ENCODE measurements at places on chromosomes 1 and 21.

DNA sequence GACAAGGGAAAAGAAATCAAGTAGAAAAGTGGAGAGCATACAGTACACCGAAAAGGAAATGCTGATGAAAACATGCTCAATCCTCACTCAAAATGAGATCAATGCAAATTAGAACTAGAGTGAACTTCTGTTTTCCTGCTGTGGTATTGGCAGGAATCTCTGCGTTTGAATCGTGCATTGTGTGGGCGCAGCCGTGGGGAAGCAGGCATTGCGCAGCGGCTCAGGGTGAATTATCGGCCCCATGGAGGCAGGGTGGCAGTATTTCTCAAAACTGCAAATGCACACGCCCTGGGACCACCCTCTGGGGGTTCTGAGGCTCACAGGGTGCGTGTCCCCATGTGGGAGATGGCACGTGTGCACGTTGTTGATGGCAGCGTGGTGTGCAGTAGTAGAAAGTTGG is 140.6 kb downstream of the PEX14 start:
- DNase-seq, result no peak

GRCh38 chr1:154944401-154945159 is 8.1 kb upstream of the PMVK start:
- DNase-seq, result no peak

- DNase-seq, result no peak
Observed at GRCh38 chr1:47225430-47226100, 6.5 kb downstream of the TAL1 start.

DNA sequence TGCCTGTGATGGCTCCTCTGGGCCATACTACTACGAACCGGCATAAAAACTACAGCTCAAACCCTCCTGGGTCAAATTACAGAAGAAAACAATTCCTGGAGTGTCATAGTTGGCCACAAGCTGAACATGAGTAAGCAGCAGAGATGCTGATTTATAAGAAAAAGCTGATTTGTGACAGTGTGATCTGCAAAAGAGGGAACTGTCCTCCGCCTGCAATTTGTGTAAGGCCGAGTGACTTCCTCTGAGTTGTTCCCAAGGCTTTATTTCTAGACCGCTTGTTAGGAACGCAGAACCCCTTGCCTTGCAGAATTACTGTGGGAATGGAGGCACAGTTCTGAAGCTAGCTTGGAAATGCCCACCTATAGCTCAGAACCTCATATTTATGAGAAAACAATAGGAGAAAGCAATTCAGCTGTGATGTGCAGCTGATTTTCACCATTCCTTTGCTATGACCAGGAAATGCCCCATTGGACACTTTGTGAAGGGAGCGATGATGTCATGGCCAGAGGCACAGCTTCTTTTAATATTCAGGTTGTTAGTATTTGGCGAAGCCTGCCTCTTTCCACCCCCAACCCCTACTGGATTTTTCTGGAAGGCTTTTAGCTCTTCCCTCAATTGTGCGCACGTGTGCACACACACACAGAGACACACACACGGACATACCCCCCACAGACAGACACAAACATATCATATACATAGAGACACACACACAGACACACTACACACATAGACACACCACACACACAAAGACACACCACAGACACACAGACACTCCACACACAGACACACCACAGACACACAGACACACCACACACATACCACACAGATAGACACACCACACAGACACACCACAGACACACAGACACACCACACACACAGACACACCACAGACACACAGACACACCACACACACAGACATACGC is 47.6 kb downstream of the IER5 start:
- DNase-seq, result no peak

GRCh38 chr1:20604678-20605077 is 15.8 kb downstream of the CDA start:
- DNase-seq, result no peak

- DNase-seq, result peak; percentile 82
Observed at GRCh38 chr1:42740851-42741580, 980 bp upstream of the CLDN19 start.

- no peak for DNase-seq
Observed at GRCh38 chr1:117834416-117834815, 95.0 kb downstream of the GDAP2 start.

- no peak for DNase-seq
Observed at GRCh38 chr1:43930168-43930948, 3.2 kb upstream of the ARTN start.

DNA sequence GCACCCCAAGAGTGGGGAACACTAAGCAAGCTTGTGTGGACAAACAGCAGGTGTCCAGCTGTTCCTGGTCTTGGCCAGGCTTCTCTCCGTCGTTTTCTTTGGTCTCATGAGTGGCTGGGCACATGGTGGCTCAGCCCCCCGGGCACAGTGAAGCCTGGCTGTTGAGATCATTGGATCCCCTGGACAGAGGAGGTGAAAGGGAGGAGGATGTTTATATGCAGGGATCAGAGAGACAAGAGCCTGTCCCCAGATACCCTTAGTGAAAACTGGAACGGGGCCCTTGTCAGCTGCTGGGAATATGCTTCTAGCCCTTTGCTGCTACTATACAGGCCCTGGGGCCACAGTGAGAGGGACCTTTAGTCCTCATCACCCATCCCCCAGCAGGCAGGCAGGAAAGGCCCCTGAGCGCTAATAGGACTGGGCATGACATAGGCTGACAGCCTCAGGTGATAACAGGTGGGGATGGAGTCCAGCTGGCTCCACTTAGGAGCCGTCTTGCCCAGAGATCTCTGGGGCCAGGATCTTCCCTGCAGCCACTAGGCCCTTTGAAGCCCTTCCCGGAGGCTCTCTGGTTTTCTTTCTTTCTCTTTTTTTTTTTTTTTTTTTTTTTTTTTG is 16.4 kb downstream of the EPHA8 start:
- no peak for DNase-seq

- DNase-seq, result no peak
Observed at GRCh38 chr1:173392895-173393658, 84.1 kb upstream of the PRDX6 start.

- peak; percentile 94 for DNase-seq
Observed at GRCh38 chr1:63691701-63692425, 82.0 kb upstream of the ROR1 start.

GRCh38 chr1:173103006-173103405 is 52.3 kb upstream of the TNFSF18 start:
- DNase-seq, result no peak

DNA sequence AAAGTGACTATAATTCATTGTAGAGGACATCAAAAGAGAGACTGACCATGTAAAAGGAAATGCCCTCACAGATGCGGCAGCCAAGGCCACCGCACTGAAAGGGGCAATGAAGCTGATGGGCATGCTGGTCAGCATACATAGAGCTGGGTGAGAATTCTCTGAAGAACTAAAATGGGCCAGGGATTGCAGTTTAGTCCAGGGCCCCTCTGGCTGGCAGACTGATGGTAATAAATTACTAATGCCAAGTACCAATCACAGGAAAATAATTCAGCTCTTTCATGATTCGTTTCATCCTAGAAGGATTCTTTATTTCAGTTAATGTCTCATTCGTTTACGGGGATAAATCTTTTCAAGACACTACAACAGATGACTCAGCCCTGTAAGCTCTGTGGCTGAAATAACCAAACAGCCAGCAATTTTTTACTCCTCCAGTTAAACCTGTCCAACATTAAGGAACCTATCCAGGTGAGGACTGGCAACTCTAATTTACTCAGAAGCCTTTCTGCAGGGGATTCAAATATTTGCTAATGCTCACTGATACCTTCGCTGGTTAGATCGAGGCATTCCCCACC is 56.9 kb upstream of the MAP1LC3C start:
- no peak for DNase-seq

DNA sequence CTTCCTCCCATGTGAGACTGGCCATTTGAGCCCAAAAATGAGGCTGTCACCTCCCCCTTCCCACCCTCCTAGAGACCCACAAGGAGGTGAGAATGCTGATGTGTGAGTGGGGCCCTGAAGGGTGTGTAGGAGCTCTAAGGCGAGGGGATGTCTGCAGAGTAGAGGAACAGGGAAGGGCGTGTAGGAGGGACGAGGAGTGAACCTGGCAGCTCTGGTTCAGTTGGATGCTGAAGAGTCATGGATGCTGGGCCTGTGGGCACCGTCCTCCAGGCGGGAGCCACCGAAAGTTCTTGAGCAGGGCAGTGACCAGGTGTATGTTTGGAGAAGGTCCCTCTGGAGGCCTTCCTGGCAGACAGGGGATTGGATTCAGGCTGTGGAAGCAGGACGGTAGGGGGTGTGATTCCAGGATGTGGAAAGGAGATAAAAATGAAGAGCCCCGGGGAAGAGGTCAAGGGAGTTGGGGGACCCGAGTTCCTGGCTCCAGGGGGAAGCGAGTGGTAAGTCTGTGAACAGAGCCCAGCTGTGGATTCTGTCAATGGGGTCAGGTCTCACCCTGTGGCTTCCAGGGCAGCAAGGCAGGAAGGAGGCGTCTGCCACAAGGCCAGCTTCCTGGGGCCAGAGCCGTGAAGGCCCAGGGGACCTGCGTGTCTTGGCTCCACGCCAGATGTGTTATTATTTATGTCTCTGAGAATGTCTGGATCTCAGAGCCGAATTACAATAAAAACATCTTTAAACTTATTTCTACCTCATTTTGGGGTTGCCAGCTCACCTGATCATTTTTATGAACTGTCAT is 7.9 kb downstream of the SAMD11 start:
- no peak for DNase-seq

- DNase-seq, result no peak
Observed at GRCh38 chr1:31712630-31713029, 8.8 kb upstream of the COL16A1 start.

DNA sequence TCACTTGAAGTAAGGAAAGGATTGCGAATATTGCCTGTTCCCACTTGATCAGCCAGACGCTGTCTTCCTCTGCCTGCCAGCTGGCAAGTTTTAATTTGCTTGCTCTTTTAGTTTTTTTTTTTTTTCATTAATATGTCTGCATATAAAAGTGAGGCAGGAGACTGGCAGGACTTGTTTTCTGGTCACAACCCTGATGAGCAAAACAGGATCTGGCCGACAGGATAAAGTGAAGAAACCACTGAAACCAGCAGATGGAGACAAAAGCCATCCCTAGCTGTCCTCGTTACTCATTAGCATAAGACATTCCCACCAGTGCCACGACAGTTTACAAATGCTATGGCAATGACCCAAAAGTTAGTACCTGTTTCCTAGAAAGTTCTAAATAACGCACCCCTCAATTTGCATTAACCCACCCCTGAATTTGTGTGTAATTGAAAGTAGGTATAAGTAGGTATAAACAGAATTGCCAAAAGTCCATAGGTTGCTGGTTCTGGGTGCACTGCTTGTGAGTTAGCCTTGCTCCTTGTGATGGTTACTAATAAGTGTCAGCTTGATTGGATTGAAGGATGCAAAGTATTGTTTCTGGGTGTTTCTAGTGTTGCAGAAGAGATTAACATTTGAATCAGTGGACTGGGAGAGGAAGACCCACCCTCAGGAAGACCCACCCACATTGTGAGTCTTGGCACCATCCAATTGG is 60.8 kb downstream of the ZNF684 start:
- no peak for DNase-seq

- no peak for DNase-seq
Observed at GRCh38 chr1:211381481-211382181, 55.0 kb downstream of the TRAF5 start.

DNA sequence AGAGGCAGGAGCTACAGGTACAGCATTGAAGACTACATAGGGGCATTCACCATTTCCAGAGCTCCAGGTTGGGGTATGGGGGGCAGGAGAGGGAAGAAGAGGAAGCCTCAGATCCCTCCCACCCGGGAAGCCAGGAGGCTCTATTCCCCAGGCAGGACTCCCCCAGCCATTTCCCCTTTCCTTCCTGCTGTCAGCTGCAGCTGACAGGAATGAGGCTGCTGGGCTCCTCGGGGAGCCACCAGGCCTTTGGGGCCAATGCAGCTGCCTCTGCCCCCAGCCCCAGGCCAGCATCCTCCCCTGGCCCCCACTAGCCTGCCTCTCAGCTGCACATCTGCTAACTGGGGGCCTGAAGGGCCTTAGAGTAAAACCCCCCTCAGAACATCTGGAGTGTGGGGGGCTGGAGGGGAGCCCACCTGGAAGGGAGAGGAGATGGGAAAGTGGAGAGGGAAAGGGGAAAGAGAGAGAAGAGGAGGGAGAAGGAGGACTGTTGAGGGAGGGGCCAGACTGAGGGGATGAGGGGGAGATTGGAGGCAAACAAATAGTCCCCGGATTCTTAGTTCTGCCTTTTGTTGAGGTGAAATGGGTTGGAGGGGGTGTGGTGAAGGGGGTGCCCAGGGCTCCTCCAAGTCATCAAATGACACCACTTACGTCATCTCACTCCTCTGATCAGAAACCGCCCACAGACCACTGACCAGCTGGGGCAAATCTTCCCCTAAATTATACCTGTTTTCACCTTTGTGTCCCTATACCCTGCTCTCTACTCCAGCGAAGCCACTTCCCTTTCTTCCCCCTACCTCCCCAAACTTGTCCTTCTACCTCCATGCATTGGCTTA is 58.0 kb downstream of the LGR6 start:
- no peak for DNase-seq

GRCh38 chr1:98660940-98661543 is 479 bp upstream of the SNX7 start:
- DNase-seq, result no peak

DNA sequence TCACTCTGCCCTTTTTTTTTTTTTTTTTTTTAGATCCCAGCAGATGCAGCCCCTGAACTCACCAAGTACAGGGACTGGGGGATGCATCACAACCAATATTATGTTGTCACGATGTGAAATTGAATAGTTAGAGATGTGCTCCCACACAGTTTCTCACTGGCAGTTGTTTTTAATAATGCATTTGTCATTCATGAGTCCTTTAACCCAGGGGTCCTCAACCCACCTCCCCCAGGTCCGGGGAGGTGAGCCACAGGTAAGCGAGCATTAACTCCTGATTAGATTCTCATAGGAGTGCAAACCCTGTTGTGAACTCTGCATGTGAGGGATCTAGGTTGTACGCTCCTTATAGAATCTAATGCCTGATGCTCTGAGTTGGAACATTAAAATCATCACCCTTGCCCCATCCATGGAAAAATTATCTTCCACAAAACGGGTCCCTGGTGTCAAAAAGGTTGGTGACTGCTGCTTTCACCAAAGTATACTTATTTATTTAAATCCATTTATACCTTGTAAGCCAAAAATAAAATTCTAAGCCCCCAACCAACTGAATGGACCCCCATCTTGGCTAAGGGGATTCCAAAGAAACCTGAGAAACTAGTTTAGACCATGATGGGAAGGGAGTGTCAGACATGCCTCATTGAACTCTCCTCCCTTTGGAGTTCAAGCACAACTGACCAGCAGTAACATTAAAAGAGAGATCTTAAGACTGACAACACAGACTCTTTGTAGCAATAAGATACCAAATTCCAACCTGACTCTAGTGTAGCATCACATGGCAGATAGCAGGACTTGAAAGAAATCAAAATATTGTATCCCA is 119.3 kb upstream of the ATP1A1 start:
- DNase-seq, result no peak

- DNase-seq, result no peak
Observed at GRCh38 chr1:66758241-66758755, 6.0 kb downstream of the DYNLT5 start.

GRCh38 chr1:240136402-240136801 is 44.7 kb downstream of the FMN2 start:
- DNase-seq, result peak; percentile 87
